ENCODE measurements at places on chromosomes 5 and 9.
A peak's percentile ranks its signal among the peaks of the same experiment; 100 is the strongest.

DNA sequence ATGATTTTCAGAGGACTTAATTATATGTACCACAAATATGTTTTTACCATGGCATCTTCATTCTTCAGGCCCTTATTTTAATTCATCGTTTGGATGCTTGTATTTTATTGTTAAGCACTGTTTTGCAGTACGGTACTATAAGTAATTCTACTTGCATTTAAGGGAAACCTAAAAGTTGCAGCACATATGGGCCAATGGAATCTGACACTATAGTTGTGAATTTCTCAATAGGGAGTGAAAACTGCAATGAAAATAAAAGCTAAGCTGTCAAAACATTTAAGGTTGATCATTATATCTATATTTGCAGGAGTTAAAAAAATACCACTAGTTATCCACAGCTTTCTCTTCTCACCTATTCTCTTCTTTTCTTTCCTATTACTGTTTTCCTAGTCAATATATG, 1071.8 kb downstream of the MAT2B start:
- no peak for DNase-seq

- no peak for DNase-seq
These were observed 396.1 kb upstream of the MPDZ start for GRCh38 chr9:13675638-13676000.

DNA sequence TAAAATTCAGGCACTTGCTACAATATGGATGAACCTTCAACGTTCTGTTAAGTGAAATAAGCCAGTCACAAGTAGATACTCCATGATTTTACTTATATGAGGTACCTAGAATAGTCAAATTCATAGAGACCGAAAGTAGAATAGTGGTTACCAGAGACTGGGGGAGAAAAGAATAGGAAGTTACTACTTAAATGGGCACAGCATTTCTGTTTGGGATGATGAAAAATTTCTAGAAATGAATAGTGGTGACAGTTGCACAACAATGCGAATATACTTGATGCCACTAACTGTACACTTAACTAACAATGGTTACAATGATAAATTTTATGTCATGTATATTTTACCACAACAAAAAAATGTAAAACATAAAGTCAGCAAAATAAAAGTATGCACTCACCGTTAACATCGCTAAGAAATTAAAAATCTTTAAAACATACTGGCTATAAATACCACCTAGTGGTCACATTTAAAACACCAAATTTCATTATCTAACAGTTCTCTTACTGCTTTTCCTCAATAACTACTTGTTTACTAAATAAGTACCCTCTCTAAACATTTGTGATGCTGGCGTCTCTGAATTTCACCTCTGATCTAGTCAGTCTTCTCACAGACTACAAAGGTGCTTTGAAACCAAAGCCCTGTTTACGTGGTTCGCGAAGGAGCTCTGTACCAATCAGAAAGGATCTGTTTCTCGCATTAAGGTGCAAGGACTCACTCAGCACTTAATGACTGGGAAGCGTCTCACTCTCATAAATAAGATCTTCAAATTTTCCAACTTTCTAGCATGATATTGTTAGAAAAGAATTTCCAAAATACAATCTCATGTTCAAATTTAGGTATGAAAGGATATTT, 22.7 kb downstream of the KIF3A start:
- DNase-seq: no peak

GRCh38 chr5:77311214-77311571, 100.7 kb downstream of the PDE8B start:
- DNase-seq: no peak

DNA sequence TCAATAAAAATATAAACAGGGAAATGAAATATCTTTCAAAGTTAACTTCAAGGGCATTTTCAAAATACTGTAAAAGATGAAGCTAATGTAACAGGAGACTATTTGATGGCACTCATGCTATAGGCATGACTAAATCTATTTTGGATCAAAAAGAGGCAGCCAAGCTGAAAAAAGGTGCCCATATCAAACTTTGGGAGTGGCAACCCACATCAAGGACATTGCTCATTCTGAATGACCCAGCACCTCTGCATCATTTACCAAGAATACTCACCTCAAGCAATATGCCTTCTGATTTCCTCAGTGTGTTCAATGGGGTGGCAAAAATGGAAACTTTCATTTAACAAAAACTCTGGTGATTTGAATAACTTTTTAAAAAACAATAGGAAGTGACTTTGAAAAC, 853.3 kb downstream of the TLE1 start:
- DNase-seq: no peak

DNA sequence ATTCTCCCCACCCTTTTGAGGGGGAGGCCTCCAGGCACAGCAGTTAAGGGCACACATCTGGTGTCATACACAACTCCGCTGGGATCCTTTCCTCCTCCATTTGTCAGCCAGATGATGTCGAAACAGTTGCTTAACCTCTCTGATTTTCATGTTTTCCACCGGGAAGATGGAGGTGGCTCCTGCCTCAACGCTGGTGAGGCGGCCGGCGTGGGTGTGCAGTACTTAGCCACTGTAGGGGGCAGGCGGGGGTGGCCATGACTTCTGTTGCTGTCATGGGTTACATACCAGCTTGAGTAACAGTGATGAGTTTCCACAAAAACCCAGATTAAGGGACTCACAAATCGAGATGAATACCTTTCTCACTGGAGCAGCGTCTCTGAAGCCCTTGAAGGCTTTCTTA, 63.1 kb upstream of the EPB41L4B start:
- no peak for DNase-seq

DNA sequence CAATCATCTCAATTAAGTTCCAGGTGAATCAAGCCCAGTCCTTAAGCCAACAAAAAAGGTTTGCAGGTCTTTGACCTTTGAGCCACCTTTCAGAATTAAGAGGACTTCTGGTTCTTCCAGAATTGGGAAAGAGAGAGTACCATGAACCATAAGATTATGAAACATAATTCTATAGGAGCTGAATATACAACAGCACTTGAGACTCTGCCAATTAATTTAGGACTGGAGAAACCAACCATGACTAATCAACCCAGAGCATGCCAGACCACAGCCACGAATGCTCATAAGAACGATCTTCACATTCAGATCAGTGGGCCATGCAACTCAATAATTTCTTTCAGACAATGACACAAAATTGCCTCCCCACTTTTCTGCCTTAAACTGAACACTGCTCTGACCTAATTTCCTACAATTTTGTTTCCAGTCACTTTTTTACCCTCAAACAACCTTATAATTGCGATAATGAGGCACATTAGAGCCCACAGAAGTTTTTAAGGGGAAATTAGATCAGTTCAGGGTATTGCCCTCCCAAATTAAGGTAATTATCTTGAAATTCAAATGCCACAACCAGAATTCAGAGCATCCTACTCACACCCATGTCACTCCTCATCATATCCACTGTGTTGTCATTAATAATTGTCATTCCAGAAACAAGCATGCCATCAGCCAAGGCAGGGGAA, 213.4 kb downstream of the ATPSCKMT start:
- no peak for DNase-seq

DNA sequence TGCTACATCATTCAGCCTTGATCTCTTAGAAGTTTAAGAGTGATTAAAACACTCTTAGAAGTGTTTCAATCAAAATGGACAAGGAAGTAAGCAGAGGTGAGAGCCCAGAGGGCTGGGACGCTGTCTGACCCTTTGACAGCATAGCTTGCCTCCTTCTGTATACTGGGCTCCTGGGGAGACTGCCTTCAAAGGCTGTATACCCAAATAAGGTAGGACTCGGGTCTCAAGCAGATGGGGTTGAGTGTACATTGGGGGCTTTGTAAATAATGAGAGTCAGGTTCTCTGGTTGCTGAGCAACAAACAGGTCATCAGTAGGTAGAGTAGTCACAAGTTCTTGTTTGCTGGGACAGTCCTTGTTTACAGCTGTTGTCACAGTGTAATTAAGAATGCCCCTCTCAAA, 97.1 kb downstream of the PJA2 start:
- no peak for DNase-seq

- DNase-seq: no peak
These were observed 258.6 kb downstream of the CRB2 start for GRCh38 chr9:123614306-123615263.

DNA sequence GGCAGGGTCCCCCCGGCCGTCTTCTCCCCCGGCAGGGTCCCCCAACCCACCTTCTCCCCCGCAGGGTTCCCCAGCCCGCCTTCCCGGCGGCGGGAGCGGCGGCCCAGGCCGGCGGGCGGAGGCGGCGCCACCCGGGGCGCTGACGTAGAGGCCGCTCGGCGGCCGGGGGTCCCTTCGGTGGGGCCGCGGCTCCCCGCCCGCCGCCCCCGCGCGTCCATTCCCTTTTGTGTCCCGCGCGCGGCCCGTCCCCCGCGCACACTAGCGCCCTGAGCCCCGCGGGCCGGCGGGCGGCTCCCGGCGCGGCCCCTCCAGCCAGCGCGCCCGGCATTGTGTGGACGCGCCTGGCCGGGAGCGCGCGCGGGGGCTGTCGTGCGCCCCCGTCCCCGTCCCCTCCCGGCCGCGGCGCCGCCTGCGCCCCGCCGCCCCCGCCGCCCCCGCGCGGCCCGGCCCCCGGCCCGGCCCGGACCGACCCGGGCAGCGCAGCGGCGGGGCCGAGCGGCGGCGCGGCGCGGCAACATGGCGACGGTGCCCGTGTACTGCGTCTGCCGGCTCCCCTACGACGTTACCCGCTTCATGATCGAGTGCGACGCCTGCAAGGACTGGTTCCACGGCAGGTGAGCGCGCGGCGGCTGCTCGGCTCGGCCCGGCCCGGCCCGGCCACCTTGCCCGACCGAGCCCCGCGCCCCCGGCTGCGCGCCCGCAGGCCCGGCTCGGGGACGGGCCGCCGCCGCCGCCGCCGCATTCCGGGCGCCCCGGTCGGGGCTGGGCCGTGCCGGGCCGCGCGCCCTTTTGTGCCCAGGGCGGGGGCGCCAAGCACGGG, at the start of gene PHF2:
TSS of gene PHF2 (plus strand) at position 327 of the 820 bp plus-strand sequence. CDS start at position 517, 190 bp downstream.
- peak; percentile 40 for DNase-seq

- DNase-seq: no peak
These were observed 176.0 kb downstream of the HMHB1 start for GRCh38 chr5:143987751-143988560.

GRCh38 chr9:20981486-20981885, 50.0 kb downstream of the HACD4 start:
- DNase-seq: no peak

GRCh38 chr5:170478306-170478705, 25.5 kb upstream of the KCNIP1 start:
- no peak for DNase-seq

DNA sequence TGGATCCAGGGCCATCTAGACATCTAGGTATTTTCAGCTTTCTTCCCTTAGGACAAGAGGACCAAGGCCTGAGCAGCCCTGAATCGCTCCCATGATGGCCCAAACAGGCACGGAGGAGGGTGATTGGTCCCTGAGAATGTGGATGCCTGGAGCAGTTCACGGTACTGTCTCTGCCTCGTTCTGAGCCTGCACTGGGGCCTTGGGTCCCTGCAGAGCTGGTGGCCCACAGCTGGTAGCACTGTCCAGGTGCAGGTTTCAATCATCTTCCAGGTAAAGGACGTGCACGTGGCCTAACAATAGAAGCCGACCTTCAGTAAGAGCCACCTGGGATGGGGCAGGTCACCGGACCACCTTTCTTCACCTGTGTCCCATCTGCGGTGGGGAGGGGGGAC, 19.4 kb upstream of the FCN1 start:
- no peak for DNase-seq

GRCh38 chr5:170631466-170632195, 127.8 kb downstream of the KCNIP1 start:
- DNase-seq: no peak

GRCh38 chr9:104961701-104962359, 33.9 kb upstream of the ABCA1 start:
- DNase-seq: no peak

GRCh38 chr5:81751009-81751835, at the start of gene SSBP2:
Gene SSBP2 (minus strand): TSS chr5:81751097. CDS start chr5:81751042, 55 bp downstream.
- DNase-seq: peak; percentile 94

DNA sequence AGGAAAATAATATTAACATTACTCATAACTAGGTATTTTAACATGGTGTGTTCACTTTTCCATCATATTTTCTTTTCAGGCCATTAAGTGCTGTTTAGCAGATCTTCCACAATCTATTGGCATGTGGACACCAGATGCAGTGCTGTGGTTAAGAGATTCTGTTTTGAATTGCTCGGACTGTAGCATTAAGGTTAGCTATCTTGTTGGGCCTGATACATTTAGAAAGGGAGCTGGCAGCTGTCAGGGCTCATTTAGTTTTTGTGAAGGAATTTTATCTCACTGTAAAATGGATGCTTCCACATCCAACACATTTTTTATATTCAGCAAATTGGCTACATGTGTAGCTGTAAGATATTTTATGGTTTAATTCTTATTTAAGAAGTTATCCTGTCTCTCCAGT, 20.7 kb upstream of the TMOD1 start:
- no peak for DNase-seq

DNA sequence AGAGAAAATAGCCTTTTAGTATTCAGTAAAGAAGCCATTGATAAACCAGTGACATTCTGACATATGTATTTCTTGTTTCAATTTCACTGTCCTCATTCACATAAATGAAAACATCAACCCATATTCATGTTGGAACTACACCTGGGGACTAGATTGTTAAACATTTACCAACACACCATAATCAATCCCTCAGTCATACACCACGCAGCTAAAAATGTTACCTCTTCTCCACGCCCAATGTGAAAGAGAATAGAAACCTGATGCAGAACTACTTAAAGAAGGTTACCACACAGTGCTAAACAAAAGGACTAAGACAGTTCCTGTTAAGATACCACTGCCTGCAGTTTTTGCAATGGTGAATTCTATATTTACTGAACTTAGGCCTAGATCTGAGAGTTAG, 518.9 kb downstream of the PRELID2 start:
- no peak for DNase-seq

DNA sequence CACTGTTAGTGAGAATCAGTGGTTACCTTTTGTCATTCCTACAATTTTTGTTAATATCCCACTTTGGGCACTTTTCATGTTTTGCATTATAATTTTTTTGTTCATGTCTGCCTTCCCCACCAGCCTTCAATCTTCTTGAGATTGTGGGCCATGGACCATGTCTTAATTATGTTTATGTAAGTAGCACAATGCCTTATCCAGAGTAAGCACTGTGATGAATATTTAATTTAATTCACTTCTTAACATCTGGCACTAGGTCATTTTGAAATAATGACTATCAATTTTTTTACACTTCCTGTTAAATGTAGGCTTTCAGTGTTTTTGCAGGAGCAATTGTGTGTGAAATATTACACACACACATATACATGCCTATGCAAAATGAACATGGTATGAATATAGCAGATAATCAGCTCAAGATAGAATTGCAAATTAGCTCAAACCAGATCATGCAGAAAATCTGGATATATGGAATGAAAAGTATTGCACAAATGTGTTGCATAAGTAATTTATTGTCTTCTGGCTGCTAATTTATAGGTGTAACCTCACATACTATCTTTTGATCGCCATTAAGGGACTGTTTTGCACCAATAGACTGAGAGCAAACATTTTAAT, 5.3 kb upstream of the SHOC1 start:
- DNase-seq: no peak

- no peak for DNase-seq
These were observed 17.5 kb upstream of the ROPN1L start for GRCh38 chr5:10424124-10424731.

All from T-helper 2 cell treated with Interferon-gamma antibody and Interleukin-4, amounts not matched to agents 5 μg/mL and 100 μg/mL, for 36 hours (primary cell).